Activated T-helper 9 cell treated with anti-CD3 and anti-CD28 coated beads, Interleukin-2, amount 50 U/mL, for 16 hours (primary cell): ENCODE measurements at places on chromosomes 3 and 15.

- DNase-seq: no peak
These were observed 35.6 kb downstream of the LINGO1 start for GRCh38 chr15:77596821-77597803.

DNA sequence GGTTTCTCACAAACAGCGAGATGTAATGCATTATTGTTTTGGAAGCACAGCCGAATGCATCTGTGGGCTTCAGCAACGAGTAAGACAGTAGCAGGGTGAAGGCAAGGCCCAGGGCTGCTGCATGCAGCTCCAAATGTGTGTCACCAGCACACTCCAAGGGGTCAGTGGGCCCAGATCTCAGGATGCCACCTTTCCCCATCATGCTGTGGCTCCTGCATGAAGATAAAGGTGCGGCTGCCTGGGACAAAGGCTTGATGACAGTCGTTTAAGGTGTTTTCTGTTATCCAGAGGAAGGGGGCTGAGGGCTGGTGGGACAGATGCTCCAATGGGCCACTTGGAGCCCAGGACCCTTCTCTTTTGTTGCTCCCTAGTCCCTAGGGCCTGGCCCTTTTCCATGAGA, 13.2 kb downstream of the C3orf22 start:
- DNase-seq: no peak

- no peak for DNase-seq
These were observed 34.3 kb downstream of the STT3B start for GRCh38 chr3:31567036-31567435.

DNA sequence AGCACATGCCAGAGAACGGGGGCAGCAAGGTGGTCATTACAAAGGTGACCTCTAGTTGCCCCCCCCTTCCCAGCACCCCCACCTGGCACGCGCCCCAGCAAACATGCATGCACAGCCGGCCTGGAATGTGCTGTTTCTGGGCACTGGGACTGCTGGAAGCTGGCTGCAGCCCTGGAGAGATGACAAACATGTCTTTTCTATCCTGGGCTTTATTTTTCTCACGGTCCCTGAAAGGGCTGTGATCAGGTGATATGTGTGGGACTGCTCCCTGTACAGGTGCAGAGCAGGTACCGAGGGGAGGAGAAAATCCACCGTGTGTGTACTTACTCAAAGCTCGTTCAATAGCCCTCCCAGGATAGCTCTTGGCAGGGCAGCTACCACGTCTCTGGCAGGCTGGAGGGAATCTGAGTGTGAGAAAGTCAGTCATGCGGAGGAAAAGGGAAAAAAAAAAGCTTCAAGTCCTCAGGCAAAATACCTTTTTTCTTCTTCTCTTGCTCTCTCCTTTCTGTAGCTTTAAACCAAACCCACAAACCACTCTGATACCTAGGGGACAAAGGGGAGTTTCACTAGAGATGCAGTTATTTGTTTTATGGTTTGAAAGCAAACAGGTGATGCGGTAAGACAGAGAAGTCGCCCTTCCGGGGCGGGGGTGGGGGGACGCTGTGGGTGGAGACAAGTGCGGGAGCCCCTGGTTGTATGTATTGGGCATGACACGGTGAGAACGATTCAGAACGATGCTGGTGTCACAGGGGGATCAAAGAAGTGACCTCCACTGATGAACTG, 5.0 kb upstream of the HES1 start:
- no peak for DNase-seq

DNA sequence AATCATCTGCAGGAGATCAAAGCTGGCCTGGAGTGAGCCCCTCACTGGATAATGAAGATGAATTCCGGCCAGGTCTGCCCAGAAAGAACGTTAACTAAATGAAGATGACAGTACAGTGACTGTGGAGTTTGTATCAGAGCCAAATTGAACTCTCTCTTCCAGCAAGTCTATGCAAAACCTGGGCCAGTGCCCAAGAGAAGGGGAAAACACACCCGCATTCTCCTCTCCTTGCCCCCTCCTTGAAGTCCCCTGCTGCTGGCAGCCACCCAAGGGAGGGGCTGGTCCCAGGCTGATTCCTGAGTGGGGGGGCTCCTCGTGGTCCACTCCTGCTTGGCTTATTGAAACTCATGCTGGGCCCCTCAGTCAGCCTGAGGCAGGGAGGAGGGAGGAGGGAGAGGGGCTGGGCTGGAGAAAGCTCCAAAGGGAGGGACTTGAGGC, 155.7 kb downstream of the RAB11A start:
- no peak for DNase-seq

DNA sequence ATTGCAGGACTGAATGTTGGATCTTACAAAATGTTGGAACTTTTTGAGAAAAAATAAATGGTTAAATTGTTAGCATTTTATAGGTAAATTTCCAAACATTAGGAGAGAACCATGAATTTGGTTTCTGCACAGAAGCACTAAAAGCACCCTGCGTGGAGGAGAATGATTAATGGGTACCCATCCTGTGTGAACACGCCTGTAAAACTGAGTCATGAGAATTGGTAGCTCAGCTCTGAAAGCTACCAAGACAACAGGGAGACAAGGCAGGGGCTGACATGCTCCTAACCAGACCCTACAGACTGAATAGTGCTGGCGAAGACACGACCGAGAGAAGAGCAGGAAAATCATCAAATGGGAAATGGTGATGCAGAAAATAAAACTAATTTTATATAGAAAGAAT, 32.4 kb upstream of the MTMR10 start:
- no peak for DNase-seq

GRCh38 chr3:114775395-114775794, 371.7 kb downstream of the ZBTB20 start:
- no peak for DNase-seq

- DNase-seq: no peak
These were observed 1.4 kb upstream of the SLC27A2 start for GRCh38 chr15:50180582-50180981.

DNA sequence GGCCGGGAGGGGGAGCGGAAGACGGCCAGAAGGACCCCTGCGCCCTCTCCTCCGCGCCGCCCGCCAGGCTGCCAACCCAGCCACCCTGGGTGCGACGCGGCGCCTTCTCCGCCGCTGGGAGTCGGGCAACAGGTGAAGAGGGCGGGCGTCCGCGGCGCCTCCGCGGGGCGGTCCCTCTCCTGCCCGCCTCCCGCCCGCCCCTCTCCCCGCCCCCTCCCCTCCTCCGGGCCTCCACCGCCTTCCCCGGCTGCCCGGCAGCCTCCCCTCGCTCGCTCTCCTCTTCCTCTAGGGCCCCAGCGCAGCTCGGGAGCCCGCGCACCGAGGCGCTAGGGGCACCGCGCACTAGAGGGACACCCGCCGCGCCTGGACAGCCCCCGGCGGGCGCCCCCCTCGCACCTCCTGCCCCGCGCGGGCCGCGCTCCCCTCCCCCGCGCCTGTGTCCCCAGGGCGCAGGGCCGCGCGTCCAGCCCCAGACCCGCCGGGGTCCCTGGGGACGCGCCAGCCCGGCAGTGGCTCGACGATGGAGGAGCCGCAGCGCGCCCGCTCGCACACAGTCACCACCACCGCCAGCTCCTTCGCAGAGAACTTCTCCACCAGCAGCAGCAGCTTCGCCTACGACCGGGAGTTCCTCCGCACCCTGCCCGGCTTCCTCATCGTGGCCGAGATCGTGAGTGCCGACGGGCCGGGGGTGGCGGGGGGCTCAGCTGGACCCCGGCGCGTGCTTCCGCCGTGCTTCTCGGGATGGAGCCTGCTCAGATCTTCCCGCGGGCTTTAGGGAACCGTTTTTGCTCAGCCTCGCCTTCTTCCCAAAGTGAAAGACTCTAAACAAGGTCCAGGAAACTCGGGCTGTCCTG, at the start of gene CMTM8:
CMTM8 (plus strand) TSS at position 228 of the 854 bp plus-strand sequence; CDS start at position 521, 293 bp downstream.
- DNase-seq: peak; percentile 57

GRCh38 chr3:55984626-55985025, 483.6 kb downstream of the ERC2 start:
- no peak for DNase-seq

- DNase-seq: peak; percentile 21
These were observed 157.6 kb downstream of the KLF13 start for GRCh38 chr15:31483986-31484951.

DNA sequence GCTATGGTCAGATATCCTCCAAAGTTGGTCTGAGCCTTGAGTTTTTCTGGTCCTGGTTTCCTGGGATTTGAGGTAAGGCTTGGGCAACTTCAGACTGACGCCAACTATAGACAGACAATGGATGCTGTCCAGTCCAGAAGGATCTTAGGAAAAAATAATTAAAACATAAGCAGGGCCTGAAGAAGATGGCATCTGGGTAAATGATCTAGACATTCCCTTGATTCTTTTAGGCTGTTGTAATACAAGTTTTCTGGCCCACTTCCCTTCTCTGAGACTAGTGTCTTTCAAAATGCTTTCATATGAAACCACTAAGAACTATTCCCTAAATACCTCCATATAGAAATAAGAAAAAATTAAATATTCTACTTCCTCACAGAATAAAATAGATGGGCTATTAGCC, 47.7 kb upstream of the PLXND1 start:
- no peak for DNase-seq

DNA sequence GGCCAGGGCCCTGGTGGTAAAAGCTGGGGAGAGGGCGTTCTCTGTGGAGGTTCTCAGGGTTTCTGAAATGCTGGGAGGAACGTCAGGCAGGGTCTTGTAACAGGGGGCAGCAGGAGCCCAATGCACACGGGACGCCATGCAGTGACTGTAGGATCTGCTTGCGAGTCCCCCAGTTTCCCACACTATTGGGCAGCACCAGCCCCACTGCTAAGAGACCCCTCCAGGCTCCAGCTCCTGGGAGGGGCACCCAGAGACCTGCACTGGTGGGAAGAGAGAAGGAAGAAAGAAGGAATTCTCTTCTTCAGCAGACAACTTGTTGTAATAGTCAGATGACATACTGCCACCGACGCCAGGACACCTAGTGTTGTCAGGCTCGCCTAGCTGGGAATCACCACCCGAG, 55.2 kb upstream of the RNF7 start:
- DNase-seq: no peak

GRCh38 chr3:4986175-4986781, 7.0 kb downstream of the BHLHE40 start:
- no peak for DNase-seq

DNA sequence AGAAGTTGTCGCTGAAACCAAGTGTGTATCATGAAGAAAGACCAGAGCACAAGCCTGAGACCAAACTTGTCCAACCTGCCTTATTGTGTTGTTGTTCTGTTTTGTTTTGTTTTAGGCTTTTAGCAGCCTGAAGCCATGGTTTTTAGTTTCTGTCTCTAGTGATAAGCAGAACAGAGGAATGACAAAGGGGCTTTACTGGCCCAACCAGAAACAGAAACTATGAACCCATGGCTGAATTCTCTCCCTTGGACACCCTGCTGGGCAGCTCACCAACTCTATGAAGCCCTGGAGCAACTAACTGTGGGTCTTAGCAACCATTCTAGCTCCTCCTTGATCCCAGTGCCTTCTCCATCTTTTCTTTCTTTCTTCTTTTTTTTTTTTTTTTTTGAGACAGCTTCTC, 30.3 kb downstream of the HCLS1 start:
- DNase-seq: no peak

DNA sequence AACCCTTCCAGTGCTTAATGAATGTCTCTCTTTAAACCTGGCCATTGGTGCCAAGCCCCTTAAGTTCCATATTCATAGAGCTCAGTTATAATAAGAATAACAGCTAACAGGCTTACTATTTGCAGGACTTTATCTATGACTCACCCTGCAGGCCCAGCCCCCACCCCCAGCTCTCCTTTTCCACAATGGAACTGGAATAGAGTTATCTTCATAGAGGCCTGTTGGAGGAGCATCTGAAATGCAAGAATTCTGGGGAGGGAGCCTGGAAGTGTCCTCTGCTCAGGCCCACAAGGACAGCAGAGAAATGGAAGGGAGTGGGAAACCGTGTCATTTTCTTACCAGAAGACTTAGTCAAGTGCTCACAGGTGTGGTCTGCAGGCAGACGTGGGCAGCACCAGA, 52.8 kb downstream of the SEMA5B start:
- DNase-seq: no peak

DNA sequence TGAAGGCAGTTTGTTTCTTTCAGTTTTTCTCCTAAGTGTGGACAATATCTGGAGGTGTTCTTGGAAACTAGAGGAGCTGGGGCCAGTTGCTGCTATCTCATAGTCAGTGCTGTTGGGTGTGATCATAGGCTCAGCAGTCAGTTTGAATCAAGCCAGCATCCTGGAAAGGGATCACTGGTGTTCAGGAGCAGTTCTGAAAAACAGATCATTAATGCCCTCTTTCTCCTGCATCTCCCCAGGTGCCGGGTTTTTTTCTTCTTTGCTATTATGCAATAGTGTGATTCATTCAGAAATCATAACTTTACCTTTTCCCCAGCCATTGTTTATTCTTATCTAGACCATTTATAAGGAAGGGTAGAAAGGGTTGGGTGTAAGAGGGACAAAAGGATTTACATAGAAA, 24.0 kb downstream of the LNP1 start:
- no peak for DNase-seq

GRCh38 chr15:37765786-37766185, 168.7 kb upstream of the TMCO5A start:
- no peak for DNase-seq

GRCh38 chr15:89088605-89089315, 504 bp downstream of the ABHD2 start:
- DNase-seq: no peak

DNA sequence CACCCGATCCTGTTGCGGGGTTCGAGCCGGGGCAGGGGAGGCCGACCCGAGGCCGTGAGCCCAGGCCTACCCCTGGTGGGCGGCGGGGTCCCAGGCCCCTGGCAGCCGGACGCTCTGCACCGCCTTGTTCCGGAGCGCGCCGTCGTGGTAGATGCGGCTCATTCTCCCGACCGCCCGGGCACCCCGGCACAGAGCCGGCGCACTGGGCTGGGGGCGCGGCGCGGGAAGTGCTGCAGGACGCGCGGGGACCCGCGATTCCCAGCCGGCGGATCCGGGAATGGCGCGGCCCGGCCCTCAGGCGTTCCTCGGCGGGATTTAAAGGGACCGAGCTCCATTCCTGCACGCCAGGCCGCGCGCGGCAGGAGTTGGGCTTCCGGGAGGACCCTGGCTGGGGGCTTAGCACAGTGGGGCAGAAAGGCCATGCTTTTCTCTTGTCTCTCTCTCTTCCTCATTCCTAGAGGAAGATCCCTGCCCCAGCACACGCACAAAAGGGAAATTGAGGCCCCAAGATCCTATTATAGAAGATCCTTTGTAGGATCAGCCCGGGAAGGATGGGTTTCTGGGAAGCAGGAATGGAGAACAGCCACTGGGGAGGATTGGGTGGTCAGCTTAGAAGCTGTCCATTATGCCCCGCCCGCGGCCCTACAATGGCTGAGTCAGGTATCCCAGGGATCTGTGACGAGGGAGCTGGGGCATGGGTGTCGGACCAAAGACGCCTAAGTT, at the start of gene ARPIN:
ARPIN (minus strand) TSS at position 279 of the 723 bp plus-strand sequence; CDS start at position 162, 117 bp downstream.
- DNase-seq: no peak

DNA sequence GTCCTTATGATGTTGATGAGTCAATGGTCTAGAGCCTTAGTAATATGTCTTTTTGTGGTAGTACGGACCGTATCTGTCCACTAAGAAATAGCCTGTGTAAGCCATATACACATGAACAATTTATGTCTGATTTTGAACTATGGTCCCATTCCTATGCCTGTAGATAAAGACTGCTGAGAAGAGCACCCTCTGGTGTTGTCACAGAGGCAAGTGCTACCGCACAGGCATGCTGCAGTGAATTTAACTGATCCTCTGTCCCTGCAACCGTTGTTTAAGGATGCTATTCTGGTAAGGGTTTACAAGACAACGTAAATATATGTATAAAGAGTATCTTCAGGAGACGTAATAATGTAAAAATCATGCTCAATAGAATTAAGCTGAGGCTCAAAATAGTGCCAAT, 170.7 kb downstream of the UBE3A start:
- no peak for DNase-seq
